ENCODE measurements at places on chromosomes 2 and 18.
A peak's percentile ranks its signal among the peaks of the same experiment; 100 is the strongest.

GRCh38 chr2:3654011-3654410, 4.0 kb upstream of the ALLC start:
- no peak for DNase-seq

GRCh38 chr2:98560256-98560771, 48.0 kb downstream of the COA5 start:
- no peak for DNase-seq

GRCh38 chr18:395456-396250, 104.8 kb downstream of the COLEC12 start:
- DNase-seq: no peak

GRCh38 chr2:144539289-144539782, 19.4 kb upstream of the ZEB2 start:
- no peak for DNase-seq

- DNase-seq: no peak
Observed at GRCh38 chr2:172404824-172405223, 22.6 kb upstream of the ITGA6 start.

GRCh38 chr2:626491-627339, 50.5 kb downstream of the TMEM18 start:
- no peak for DNase-seq

- DNase-seq: peak; percentile 29
Observed at GRCh38 chr2:112626604-112627059, 19.1 kb upstream of the SLC20A1 start.

DNA sequence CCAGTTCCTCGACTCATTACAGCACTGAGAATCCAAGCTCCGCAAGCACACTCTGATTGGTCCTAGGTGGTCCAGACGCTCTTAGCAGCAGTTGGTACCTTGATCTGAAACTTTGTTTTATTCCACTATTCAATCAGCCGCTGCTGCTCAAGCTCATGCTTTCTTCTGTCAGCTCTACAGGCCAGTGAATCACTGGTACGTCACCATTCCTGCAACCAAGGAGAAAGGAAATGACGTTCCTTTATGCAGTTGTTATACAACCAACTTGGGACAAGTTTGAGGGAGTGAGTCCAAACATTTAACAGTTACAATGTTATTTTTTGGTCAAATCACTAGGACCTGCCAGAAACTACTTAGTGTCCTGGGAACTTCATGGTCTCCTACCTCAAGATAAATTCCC, 398.8 kb upstream of the TMEFF2 start:
- no peak for DNase-seq

DNA sequence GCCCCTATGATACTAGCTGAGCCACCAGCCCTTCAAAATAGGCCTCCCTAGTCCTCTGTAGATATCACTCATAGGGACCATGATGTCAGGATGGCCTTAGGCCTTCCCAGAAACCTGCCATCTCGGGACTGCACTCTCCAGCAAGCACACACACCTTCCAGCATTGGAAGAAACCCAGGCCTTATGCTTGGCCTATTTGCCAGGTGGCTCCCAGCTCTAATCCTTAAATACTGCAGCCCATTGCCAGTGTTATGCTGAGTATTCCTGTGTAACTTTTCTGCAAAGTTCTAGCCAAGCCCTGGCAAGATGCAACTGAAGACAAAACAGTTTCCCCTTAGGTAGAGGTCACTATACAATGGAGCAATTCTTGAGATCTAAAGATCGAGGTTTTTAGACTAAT, 316.5 kb downstream of the SETBP1 start:
- no peak for DNase-seq

DNA sequence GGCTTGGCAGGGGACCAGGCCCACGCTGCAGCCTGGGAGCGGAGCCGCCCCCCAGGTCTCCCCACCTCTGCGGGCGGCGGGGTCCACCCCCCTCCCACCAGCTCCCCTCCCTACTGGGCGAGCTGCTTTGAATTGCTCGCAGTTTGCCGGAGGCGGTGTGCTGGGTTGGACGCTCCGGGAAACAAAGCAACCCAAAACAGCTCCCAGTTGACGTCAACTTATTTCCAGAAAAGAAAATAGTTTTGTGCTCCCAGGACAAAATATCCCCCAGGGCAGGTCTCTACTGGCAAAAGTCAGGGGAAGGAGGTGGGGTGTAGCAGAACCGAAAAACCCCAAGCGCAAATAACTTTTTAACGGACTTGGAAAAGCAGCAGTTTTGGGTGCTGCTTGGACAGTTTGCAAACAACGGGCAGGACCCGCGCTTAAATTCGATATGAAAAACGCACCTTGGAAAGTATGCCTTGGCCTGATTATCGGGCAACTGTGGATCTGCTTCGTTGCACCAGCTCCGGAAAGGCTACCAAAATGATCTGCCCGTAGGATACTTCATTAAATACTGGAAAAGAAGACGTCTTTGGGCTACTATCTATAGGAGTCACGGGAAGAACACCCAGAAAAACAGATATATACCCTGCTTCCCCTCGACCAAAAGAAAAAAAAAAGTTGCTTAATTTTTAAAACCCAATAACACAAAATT, 2.8 kb upstream of the KCTD1 start:
- DNase-seq: no peak

GRCh38 chr18:6431659-6432318, 17.1 kb upstream of the L3MBTL4 start:
- DNase-seq: no peak

GRCh38 chr18:6878556-6879297, 149.2 kb downstream of the ARHGAP28 start:
- no peak for DNase-seq

DNA sequence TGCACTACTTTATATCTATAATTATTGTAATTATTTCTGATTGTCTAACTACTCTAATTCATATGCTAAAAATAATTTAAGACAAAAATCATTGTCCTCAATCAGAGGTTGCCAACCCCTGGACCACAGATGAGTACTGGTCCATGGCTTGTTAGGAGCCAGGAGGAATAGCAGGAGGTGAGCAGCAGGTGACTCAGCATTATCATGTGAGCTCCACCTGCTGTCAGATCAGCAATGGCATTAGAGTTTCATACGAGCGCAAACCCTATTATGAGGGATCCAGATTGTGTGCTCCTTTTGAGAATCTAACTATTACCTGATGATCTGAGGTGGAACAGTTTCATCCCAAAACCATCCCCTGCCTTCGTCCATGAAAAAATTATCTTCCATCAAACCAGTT, 1434.4 kb downstream of the LRP1B start:
- no peak for DNase-seq

DNA sequence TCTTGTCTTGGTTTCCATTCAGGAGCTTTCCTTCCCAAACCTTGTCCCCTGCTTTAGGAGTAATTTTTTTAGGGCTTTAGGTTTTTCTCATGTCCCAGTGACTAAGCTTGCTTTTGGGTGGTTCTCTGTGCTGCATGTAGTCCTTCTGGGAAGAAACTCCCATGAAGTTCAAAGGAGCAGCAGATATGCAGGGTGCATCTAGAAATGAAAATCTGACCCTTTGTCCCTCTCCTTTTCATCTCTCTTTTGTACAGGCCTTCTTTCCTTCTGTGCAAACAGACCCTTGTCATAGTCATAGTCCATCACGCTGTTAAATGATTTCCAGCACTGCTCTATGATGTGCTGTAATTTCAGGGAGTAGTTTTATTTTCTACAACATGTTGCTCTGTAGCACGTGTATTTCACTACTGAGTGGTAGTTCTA, 20.4 kb downstream of the FMNL2 start:
- DNase-seq: no peak

DNA sequence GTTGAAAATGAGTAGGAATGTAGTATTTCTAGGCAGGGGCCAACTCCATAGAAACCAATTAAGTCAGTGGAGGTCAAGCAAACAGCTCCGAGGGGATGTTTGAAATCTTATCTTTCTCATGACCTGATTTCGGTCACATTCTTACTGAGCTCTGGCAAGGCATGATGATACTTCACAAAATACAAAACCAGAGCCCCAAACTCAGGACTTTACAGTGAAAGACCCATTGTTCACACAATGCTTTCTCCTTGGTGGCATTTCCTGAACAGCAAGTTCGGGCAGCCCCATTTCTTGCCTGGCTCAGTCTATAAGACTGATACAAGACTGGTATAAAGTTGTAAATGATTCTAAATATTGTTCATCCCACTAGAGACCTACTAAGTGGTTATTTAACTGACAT, 53.3 kb downstream of the LAMA1 start:
- no peak for DNase-seq

GRCh38 chr2:50103442-50103841, 928.5 kb downstream of the NRXN1 start:
- DNase-seq: no peak

DNA sequence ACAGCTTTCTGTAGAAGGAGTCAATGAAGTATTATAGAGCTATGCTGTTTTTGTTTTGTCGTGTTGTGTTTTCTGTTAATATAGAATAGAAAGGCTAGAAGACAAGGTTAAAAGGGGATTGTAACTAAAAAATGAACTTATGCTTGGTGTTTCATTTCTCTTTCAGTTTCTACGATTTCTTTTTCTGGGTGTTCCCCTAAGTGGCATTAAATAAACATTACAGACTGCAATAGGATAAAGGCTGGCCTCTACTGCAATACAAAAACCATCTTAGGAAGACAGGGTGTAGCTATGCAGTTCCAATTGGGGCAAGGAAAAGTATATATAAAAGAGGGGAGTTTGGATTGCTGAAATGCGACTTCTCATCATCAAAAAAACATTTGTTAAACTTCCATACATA, 1609.7 kb upstream of the ACVR2A start:
- DNase-seq: no peak

DNA sequence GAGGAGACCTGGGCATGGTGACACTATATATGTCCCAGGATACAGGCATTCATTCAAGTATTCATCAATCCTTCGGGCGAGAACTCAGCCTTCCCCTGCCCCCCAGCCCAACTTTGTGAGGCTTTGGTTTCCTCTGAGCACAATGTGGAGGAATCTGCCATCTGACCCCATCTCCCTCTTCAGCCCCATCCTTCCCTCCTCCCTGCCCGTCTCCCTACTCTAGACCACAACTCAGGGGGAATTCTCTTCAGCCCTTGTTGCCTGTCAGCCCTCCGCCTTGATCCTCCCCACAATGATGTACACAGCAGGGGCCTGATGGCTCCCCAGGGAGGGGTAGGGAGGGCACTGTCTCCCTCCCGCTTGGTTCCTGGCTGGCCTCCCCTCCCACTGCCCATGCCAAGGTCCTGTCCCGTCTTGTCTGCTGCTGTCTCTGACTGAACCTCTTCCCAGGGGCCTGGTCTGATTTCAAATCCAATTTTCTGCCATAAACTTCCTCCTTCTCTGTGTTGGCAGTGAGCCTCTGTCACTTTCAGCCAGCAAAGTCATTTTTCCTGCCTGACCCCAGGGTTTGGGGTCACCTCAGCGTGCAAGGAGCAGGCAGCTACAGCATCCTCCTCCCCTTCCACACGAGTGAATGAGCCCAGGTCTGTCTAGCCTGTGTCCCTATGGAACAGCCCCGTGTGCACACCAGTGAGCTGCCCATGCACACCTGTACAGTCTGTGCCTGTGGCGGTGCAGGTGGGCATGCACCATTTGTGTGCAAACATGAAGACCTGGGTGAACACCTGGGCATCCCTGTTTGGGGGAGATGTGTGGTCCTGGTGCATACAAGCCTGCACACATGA, 197.3 kb downstream of the CELF4 start:
- no peak for DNase-seq

DNA sequence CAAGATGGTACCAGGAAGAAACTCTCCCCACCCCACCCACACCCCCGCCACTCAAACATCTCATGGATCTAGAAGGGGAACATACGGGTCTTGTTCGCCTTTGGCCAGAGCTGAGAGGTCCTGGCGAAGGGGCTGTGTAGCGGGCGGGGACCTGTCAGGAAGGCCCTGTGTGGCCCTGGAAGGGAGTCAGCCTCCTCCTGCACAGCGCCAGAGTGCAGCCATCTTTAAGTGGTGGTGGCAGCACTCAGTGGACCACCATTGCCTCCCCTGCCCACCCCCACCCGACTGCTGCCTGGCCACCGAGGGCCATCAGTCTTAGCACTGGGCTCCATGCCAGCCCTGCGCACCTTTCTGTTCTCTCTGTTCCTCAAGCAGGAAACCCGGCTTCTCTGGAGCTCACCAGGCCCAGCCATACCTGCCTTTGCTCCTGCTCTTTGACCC, 11.6 kb upstream of the FAHD2A start:
- no peak for DNase-seq

DNA sequence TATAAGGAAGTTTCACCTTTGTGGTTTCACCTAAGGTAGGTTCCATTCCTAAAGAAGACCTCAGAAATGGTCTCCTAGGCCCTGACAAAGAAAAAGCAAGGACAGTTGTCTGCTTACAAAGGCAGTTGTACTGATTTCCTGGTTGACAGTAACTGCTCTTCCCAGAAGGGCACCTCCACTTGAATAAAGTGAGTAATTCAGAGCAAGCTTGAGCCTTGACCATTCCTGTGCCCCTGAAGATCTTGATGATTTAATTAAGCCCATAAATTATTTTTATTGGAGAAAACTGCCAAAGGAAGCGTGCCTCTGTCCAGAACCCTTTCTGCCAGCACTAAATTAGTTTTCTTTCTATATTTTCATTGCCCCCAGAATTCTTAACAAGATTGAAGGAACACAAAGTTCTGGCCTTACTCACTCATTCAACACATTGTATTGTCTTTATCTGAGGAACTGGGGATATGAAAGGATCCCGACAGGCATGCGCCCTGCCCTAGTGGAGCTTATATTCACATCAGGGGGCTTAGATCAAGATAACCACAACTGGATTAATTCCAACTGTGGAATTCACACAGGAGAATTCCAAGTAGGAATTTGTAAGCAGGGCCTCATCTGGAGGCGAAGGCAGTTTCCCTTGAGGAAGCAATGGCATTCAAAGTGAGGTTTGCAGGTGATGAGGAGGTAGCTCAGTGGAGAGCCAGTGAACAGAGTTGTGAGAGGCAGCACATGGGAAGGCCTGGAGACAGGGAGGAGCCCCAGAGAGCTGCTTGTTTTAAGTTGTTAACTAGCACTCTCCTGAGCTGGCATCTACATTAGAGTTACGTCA, 21.2 kb downstream of the PTRHD1 start:
- DNase-seq: no peak

- no peak for DNase-seq
Observed at GRCh38 chr2:53654396-53654795, 113.2 kb upstream of the CHAC2 start.

DNA sequence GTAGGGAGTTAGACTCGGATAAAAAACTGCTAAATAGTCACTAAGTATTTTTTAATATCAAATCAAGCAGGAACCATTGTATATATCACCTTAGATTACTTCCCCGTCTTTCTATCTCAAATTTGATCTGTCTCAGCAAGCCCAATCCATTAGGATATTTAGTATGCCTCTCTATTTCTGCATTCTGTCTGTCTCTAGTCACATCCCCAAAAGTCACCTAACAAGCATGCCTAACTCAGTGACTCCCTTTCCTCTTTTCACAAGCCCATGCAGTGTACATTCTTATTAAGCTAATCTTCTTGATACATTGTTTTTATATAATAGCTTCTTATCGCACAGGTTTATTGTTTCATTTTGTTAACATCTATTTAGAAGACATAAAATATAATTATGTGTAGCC, 57.8 kb downstream of the PDE1A start:
- no peak for DNase-seq

GRCh38 chr2:222305516-222306392, 7.0 kb upstream of the PAX3 start:
- no peak for DNase-seq
